ENCODE measurements at places on chromosomes 2 and 18. TPM values are rescaled to one million over a fixed set of nuclear protein-coding genes. Genes with fewer than 3 reads are reported as not detected.

The SCYGR5 gene
- total RNA-seq: not detected

The DRC1 gene
- 0.31 TPM for total RNA-seq

The ATOH8 gene
- total RNA-seq: 13.2 TPM

The ARID5A gene
- 5.3 TPM for total RNA-seq

The CD207 gene
- total RNA-seq: not detected

The RAD51AP2 gene
- not detected for total RNA-seq

The DNAH7 gene
- total RNA-seq: 1.3 TPM

The C2orf80 gene
- not detected for total RNA-seq

The OR6B2 gene
- not detected for total RNA-seq

The PDE11A gene
- 0.38 TPM for total RNA-seq

The KRTCAP3 gene
- total RNA-seq: not detected

The TCF23 gene
- total RNA-seq: not detected

The LRRC30 gene
- total RNA-seq: not detected

The CWC22 gene
- total RNA-seq: 10.7 TPM

The CXCR2 gene
- not detected for total RNA-seq

The SOS1 gene
- total RNA-seq: 11.7 TPM

The GAREM1 gene
- total RNA-seq: 4.3 TPM

The STAT4 gene
- total RNA-seq: 3.2 TPM

The KIF5C gene
- 0.32 TPM for total RNA-seq

The TMEM87B gene
- total RNA-seq: 16.2 TPM

The HOXD1 gene
- total RNA-seq: 0.06 TPM

The TSHZ1 gene
- total RNA-seq: 5.4 TPM

The MYOM1 gene
- 0.30 TPM for total RNA-seq

The NYAP2 gene
- total RNA-seq: not detected

The CROCC2 gene
- total RNA-seq: not detected

The LAMA3 gene
- 55.8 TPM for total RNA-seq

The AGAP1 gene
- 22.4 TPM for total RNA-seq

The C2orf66 gene
- 0.14 TPM for total RNA-seq

The CMPK2 gene
- 0.86 TPM for total RNA-seq

The IL1RN gene
- total RNA-seq: 0.13 TPM

The LYPD6B gene
- not detected for total RNA-seq

Measured in A549 treated with Mapracorat at 1 μM for 4 hours (cell line).